ENCODE measurements at places on chromosomes 5 and 9. TPM values are rescaled to one million over a fixed set of nuclear protein-coding genes. Genes with fewer than 3 reads are reported as not detected.

Gene NSUN2
- total RNA-seq = 31.8 TPM

Gene SLC9A3
- total RNA-seq = 2.4 TPM

Gene TLR4
- 14.7 TPM for total RNA-seq

Gene RASGRF2
- total RNA-seq = 2.9 TPM

Gene CCIN
- 0.96 TPM for total RNA-seq

Gene CDC42SE2
- 32.0 TPM for total RNA-seq

Gene MYOT
- total RNA-seq = not detected

Gene FGD3
- total RNA-seq = 4.8 TPM

Gene TMEM174
- total RNA-seq = 4.3 TPM

All from umbilical cord (tissue), 2 donors.